ENCODE measurements at places on chromosomes 1 and 21.

DNA sequence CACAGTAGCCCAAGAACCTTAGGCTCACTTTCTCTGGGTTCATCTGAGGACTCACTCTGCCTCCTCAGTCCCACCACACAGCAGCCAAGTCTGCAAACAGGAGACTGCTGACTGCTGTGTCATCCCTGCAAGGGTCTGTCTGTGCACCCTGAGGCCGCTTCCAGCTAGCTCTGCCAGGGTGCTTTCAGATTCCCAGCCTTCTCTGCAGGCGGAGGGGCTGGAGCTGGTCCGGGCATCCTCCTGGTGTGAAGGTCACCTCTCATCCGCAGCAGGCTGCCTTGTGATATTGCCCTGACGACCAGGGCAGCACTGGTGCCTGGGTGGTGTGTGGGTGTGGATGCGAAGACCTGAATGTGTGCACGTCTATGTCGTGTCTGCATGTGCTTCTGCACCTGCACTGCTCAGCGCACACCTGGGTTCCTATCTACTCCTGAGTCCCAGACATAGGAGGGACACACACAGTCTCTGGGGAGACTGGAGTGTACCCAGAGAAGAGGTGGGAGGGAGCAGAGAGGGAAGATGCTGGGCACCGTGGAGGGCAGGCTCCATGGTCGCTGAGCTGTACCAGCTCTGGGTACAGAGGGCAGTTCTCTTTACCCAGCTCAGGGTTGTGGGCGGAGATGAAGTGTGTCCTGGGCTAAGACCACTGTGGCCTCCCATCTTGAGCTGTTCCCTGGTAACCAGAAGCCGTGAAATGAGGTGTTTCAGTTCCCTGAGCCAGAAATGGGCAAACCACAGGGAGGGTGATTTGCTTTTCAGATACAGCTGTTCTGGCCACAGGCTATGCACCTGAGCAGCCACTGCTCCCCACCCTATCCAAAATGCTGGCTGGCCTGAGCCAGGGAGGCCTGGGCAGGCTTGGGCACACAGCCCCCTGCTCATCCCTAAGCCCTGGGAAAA lies 160.9 kb upstream of the CSF3R start:
- DNase-seq, result no peak

- no peak for DNase-seq
Measured at GRCh38 chr1:6285336-6285735, 24.4 kb upstream of the GPR153 start.

DNA sequence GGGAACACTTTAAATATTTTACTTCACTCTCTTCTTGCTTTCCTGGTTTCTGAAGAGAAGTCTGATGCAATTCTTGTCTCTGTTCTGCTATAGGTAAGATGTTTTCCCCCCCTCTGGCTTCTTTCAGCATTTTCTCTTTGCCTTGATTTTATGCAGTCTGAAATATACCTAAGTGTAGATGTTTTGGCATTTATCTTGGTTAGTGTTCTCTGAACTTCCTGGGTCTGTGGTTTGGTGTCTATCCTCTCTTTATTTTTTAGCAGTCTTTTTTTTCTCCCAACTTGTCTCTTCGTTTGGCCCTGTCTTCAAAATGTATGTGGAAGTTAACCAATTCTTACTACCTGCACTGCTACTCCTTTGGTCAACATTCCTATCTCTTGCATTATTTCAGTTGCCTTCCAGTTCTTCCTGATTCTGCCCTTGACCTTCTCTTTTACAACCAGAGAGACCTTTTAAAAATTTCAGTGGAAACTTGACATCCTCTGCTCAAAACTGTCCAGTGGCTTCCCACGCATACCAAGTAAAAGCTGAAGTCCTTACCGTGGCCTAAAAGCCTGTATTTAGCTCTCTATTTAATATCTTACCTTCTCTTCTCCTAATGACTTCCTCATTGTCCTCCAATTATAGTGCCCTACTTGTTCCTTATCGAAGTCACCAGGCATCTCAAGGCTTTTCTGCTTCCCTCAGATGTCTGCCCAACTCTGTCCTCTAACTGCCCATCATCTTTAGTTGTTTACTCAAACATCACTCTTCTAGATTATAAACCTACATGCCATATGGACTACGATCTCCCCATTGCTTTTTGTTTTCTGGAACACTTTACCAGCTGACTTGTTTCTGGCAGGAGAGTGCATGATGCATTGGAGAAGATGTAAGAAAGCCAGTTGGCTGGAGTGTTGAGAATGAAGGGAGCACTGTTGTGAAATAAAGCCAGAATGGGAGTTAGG lies 40.9 kb downstream of the RAP1A start:
- no peak for DNase-seq

DNA sequence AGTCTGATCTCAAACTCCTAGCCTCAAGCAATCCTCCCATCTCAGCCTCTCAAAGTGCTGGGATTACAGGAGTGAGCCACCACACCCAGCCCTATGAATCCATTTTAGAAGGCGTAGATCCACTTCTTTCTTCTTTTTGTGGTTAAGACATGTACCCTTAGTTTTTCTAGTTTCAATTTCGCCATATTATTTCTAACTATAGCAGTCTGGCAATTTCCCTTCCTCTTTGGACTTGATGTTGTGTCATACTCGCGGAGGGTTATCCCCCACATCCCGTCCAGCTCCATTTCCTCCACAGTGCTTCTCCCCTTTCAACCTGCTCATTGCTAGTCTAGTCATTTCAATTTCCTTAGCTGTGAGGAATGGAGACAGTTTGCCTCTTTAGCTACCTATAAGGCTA lies 5.2 kb upstream of the LRRC8D start:
- DNase-seq, result no peak

DNA sequence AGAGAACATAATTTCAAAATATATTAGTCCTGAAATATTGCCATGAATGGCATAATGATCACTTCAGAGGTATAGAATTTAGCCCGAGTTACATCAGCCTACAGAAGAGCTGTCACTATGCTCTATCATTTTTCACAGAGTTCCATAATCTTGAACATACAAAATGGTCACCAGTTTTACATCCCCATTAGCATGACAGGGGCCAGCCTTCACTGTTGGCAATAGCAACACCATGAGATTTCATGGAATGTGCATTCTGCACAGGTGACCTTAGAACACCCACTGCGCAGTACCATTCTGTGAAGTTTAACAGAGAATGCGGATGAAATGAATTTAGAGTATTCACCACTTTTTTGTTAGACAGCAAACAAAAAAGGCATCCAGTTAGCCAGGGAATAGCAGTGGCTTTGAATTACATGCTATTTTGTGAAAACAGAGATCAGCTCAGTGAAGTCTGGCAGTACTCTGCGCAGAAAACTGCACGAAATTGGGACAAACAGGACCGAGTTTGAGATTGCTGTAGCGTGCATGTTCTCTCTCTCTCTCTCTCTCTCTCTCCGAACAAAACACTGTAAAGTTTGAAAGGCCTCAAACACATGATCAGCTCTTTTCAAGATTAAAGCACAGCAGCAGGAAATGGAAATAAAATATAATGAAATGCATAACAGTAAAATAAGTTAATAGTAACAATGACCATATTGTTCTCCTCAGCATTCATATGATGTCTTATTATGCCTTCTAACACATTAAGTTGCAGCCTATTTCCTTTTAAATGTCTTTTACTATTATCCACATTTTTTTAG lies 349.3 kb downstream of the USH2A start:
- no peak for DNase-seq

- peak; percentile 24 for DNase-seq
Measured at GRCh38 chr1:233859446-233859845, 45.0 kb upstream of the SLC35F3 start.

DNA sequence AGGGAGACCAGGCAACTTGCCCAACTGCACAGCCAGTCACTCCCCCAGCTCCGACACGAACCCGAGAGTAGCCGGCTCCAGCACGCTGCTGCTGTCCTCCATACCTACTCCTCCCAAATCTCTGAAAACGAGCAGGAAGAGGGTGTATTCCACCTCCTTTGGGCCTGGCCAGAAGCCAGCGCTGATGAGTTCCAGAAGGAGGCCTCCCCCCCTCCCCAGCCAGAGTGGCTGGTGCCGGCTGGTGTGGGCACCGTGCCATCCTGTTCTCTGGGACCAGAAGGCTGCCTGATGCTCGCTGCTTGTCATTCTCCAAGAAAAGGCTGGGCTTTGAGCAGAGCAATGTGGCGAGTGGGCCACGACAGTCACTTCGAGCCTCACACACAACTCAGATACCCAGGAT lies 22.2 kb downstream of the KCNN3 start:
- no peak for DNase-seq

- no peak for DNase-seq
Measured at GRCh38 chr1:188397521-188397920, 1568.8 kb downstream of the PLA2G4A start.

DNA sequence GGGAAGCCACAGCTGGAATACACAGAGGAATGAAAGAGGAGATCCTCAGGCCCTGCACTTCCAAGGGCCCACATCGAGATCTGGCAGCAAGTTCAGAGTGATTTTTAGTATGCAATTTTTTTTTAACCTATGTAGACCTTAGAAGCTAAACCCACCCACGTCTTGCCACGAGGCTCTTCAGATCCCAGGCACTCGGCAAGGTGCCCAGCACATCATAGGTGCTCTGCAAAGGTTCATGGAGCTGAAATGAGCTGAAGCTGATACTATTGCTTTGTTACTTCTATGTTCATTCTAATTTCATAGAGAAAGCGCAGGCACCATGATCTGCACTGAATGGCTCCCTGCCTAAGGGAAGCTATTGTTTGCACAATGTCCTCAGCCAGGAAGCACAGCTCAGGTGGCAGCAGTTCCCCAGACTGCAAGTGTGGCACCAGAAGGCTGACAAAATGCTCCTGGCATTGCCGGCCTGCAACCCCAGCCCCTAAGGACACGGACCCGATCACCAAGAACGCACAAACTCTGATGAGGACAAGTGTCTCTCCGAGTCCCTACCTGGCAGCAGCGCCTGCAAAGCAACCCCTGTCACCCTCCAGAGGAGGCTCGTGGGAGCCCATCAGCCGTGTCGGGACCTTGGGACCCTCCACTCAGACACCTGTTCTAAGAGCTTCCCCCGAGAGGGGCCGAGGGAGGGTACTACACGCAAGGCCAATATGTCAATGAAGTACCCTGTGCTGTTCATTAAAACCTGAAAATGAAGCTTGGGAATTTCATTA lies 264.2 kb downstream of the NPHP4 start:
- no peak for DNase-seq

DNA sequence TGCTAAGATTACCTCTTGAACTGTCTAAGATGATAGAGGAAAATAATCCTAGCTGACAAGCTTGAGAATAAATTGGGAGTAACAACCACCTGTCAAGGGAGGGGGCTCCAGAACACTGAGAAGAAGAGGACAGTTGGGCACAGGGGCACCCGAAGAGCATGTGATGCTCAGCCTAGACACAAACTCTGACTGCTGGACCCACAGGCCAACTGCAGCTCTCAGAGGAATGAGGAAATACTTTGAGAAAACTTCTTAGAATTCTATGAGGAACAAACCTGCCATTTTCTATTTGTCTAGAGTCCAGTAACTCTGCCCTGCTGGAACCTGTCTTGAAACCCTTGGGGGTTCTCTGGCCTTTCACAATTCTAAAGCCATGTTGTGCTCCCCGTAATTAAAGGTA lies 124.1 kb upstream of the KCNK2 start:
- DNase-seq, result no peak

DNA sequence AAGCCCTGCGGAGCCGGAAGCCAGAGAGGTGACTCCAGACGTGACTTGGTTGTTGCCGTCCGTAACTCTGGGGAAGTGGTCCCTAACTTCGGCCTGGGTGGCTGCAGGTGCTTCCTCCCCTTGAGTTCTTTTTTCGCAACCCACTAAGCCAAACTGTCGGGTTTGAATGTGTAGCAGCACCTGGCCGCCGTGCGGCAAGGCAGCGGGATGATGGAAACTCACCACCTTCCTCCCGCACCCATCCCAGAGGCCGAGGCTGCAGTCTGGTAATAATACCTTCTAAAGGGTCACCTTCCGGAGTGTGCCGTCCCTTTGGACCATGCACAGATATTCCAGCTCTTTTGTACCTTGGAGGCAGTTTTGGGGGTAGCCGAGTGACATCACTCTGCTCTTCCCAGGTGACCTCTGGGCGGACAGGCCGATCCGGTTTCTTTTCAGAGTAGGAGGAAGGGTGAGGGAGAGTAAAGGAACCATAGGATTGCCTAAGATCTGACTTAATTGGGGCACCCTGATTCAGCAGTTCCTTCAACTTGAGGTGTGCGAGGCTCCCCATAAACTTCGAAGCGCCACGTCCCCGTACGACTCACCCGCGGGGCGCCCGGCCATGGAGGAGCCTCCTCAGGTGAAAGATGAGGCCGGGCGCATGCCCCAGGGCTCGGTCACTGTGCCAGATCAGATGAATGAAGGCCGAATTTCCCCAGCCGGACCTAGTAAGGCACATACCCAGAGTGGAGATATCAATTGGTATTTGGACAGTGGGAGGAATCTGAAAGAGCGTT lies 1.0 kb downstream of the KCNK1 start:
- DNase-seq, result peak; percentile 45

GRCh38 chr1:74504933-74505512 lies 7.4 kb downstream of the LRRC53 start:
- DNase-seq, result no peak

- DNase-seq, result peak; percentile 10
Measured at GRCh38 chr1:205545991-205546390, 41.5 kb downstream of the CDK18 start.

DNA sequence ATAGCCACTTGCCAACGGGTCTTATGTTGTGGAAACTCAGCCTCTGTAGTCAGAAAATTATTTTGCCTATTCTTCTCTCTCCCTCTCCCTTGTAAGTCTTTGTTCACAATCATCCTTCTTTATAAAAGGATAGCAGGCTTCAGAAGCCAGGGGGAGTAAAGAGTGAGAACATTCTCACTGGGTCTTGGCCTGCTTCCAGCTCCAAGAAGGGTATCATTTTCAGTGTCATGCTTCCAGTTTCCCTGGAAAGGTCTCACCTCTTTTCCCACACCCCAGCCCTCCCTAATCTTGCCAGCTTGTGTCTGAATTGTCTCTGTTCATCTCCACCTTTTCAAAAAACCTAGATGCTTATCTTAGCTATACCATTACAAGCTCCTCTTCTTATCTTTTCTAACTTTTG lies 346.2 kb upstream of the LRRC7 start:
- no peak for DNase-seq

DNA sequence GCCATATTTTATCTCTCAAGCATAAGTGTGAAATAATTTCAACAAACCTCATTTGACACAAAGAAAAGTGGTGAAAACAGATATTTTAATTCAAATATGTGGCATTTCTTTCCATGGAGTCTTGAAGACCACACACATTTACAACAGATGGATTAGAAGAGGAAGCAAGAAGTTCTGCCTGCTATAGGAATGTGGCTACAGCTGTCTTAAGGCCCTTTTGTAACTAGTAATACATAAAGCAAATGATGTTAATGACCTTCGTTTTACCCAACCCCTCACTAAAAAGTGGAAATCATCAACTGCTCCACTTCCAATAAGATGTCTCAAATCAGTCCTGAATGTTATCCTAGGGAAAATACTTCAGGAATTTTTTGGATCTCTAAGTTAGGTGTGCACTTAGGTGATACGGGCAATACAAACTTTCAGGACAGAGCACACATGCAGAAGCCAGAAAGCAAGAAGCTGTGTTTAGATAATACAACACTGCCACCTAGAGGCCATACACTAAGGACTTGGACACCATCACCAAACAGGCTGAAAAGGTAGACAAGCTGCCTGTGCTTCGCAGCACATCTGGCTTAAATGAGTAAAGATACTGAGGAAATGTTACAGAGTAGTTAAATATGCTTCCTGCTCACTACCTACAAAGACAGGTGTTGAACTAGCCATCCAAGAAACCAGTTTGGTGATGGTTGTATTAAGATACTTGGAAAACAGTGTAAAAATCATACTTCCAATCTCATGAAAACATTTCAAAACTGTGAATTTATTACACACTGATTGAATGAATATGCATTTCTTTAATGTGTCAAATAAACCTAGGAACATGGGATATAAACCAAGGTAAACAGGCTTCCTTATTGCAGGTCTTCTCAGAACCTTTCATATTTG lies 24.4 kb downstream of the RRAGC start:
- no peak for DNase-seq

- DNase-seq, result no peak
Measured at GRCh38 chr1:32888134-32888533, 1.8 kb downstream of the HPCA start.

Data from breast epithelium (tissue), 4 donors.